Spleen (tissue), 13 donors: ENCODE measurements at places on chromosomes 3 and 15. TPM values are rescaled to one million over a fixed set of nuclear protein-coding genes. Genes with fewer than 3 reads are reported as not detected.

GRCh38 chr15:67403428-67404154 lies 117.3 kb upstream of the C15orf61 start:
- DNase-seq: no peak

- no peak for DNase-seq
Measured at GRCh38 chr15:101579631-101580163, 72.5 kb downstream of the TM2D3 start.

DNA sequence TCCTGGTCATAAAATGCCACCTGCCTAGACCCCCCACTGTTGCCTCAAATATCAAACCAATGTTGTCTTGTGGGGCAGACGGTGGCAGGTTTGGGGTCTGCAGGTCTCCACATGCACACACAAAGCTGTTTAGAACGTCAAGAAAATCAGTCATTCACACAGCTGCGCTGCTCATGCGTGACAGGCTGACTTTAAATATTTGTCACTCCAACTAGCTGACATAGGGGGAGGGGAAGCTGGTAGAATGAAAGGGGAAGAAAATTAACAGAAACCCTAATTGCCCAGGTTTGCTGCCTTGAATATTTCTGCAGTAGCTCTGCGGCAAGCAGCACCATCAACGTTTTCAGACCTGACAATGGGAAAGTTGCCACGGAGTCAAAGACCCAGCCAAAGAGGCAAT lies 201.8 kb downstream of the ABHD5 start:
- no peak for DNase-seq

DNA sequence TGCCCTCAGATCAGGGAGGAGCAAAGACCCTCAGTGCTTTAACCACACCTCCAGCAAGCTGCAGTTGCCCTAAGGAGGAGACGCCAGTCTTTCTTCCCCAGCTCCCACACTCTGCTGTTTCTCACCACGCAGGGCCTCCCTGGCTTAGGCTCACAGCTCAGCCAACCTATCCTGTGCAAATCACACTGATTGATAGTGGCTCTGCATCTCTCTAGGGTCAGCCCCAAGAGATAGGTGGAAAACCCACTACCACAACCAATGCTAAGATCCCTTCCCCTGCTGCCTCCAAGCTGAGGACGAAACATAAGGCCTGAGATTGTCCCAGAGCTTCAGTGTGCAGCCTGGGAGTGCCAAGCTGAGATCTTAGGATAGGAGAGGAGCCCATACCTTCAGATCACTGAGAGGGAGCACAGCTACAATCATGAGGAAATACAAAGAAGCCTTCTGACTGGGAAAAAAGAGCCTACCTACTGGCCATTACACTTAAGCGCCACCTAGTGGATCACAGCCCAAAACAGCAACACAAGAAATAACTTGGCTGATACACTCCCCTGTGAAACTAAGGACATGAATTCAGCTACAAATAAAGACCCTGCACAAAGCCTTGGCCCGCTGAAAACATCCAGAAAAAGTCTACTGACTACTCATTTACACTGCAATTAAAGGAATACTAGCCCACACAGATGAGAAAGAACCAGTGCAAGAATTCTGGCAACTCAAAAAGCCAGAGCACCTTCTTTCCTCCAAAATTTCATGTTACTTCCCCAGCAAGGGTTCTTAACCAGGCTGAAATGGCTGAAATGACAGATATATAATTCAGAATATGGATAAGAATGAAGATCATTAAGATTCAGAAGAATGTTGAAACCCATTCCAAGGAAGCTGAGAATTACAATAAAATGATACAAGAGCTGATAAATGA lies 271.5 kb upstream of the DCBLD2 start:
- no peak for DNase-seq

- no peak for DNase-seq
Measured at GRCh38 chr3:3031326-3031725, 78.8 kb downstream of the IL5RA start.

- DNase-seq: no peak
Measured at GRCh38 chr15:78909791-78910228, 35.0 kb downstream of the CTSH start.

Gene TMEM45A
- total RNA-seq: 6.3 TPM

Gene PPP1R14D
- not detected for total RNA-seq

Gene RETNLB
- not detected for total RNA-seq

Gene ROBO1
- total RNA-seq: 37.3 TPM
